ENCODE measurements at places on chromosomes 1 and 21.

- no peak for DNase-seq
These were observed 56.2 kb downstream of the LGR6 start for GRCh38 chr1:202249846-202250245.

GRCh38 chr1:25914074-25914995 lies 8.1 kb upstream of the STMN1 start:
- no peak for DNase-seq

- DNase-seq, result no peak
These were observed 28.4 kb downstream of the RASAL2 start for GRCh38 chr1:178122283-178122682.

DNA sequence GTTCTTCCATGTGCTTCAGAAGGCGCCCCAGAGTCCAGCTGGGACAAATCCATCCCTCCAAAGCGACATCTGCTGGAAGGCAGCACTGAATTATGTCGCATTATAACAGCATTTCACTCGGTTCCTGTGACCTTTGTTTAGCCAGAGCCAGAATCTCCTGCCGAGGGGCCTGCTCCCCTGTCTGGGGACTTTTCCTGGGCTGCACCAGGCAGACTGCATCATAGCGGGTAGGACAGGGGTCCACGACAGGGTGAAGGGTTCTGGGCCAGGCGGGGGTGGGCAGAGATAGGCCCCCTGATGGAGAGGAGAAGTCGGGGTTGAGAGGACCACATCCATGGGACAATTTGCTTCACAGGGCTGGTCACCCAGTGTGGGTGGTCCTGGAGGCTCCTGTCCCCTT lies 276.9 kb downstream of the MATN1 start:
- DNase-seq, result no peak

- DNase-seq, result no peak
These were observed 10.4 kb downstream of the KDM4A start for GRCh38 chr1:43660355-43660754.

- no peak for DNase-seq
These were observed at the start of gene YOD1 for GRCh38 chr1:207051191-207051943. YOD1 (minus strand) TSS chr1:207051208; CDS start chr1:207051030, 178 bp downstream.

DNA sequence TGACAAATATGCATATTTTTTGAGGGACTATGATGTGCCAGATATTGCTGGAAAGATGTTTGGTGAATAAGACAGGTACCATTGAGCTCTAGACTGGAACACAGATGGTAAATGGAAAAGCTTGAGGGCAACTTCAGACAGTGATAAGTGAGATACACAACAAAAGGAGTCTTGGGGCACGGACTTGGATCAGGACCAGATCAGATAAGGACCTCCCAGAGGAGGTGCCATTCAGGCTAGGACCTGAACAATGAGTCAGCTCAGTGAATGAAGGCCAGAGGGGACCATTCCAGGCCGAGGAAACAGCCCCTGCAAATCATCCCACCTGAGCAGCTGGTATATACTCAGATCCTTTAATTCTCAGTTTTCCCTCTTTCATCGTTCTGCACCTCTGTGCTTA lies 1.8 kb upstream of the KCNJ15 start:
- DNase-seq, result no peak

DNA sequence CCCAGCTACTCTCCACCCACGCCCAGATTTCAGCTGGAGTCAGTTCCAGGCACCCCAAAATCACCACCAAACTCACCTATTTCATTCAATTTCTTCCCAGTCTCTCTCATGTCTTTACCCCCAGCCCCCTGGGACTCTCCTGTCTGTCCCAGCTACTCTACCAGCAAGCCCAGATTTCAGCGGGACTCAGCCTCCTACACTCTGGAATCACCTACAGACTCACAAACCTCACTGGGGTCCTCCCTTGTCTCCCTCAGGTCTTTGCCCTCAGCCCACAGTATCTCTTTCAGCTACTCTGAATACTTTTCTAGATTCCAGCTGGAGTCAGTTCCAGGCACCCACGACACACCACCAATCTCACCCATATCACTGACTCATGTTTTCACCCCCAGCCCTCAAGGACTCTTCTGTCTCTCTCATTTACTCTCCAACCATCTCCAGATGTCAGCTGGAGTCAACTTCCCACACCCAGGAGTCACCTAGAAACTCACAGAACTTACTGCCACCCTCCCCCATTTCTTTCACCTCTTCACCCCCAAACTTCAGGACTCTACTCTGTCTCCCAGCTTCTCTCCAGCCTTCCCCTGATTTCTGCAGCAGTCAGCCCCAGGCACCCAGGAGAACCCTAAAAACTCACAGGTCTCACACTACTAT lies 1529.3 kb upstream of the TPTE start:
- DNase-seq, result no peak

GRCh38 chr1:67294836-67295617 lies 12.6 kb upstream of the IL12RB2 start:
- no peak for DNase-seq

GRCh38 chr1:30000266-30000665 lies 723.1 kb downstream of the MATN1 start:
- no peak for DNase-seq

DNA sequence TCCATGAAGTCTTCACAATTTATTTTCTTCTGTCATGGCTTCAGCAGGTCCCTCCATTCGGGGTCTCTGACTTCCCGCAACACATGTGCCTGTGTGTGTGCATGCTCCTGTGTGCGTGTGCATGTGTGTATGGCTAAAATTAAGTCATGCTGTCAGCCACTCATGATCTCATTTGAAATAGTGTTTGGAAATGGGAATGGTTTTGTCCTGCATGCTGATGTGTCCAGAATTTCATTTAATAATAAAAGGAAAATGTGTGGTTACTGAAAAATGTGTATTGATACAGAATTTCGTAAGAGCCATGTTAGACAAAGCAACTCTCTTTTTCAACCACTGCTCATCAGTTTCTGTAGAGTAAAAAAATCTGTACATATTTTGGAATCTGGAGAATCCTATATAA lies 123.8 kb upstream of the PRDX6 start:
- no peak for DNase-seq

DNA sequence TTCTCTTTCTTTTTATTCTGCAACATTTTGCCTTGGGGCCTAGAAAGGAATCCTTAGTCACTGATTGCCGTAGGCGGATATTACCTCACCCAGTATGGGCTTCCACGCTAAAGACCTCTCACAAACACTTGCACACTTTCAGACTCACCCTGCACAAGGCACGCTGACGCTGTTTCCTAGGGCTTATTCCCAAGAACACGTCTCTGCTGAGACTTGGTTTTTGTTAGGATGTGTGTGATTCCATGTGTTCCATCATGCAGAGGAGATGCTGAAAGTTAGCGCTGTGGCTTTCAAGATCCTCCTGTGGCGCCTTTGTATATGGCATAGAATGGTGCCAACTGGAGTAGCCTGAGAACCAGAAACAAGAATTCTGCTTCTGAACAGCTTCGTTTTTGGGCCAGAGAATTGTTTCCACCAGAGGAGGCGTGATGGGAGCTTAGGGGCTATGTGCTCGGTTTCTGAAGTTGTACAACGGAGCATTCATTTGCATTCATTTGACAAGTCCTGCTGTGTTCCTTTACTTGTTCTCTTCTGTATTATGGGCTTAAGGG lies 297.0 kb downstream of the DISC1 start:
- DNase-seq, result no peak

- no peak for DNase-seq
These were observed 105.5 kb upstream of the RUNX3 start for GRCh38 chr1:25035523-25036116.

- DNase-seq, result no peak
These were observed 119.5 kb downstream of the EPHB2 start for GRCh38 chr1:22830041-22830566.

GRCh38 chr1:185966471-185966870 lies 232.3 kb downstream of the HMCN1 start:
- no peak for DNase-seq

DNA sequence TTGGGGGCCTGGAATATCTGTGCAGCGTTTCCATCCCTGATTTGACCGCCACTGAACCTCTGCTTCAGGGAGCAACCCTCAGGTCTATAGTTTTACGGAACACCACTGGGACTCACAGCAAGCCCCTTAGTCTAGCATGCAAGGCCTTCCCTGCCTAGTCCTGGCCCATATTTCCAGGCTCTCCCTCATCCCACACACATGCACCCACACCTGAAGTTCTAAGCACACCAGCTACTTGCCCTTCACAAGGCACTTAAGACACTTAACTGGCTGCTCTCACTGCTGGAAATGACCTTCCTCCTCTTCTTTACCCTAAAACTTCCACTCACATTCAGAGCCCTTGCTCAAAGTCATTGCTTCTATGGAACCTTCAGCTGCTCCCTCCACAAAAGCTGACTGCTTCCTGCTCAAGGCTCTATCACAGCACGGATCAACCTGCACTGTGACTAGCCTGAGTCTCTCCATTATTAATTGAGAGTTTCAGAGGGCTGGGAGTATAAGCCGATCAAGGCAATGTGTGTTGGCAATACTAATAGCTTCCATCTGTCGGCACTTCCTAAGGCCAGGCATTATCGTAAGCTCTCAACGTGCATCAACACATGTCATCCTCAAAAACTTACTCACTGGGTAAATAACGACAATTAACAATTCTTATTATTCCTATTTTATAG lies 84.3 kb downstream of the RRAGC start:
- DNase-seq, result no peak

- DNase-seq, result no peak
These were observed 83.4 kb downstream of the MDM4 start for GRCh38 chr1:204599596-204599995.

DNA sequence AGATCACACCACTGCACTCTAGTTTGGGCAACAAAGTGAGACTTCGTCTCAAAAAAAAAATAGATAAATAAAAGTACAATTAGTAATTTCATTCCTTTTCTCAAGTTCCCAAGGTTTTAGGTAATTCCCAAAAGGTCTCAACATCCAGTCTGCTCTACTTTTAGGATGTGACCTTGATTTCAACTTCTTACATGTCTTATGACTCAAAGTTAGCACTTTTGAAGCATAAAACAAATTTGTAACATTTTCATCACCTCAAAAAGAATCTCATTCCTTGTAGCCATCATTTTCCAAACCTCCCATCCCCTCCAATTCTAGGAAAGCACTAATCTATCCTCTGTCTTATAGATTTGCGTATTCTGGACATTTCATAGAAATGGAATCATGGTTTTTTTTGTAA lies 32.2 kb downstream of the SNX27 start:
- no peak for DNase-seq

DNA sequence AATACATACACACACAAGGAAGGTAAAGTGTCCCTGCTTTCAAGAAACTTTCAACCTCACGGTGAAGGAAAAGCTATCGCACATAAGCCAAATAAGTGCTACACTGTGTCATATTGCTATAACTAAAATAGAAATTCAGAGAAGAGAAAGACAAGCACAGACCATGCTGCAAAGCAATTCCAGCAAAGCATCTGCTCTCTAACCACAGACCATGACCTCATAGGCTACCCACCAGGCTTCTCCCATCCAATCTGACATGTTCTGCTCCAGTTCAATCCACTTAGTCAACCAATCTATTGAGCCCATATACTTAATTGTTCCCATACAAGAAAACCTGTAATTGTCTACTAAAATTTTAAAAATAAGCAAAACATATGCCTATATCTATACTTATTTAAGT lies 211.3 kb downstream of the BARHL2 start:
- no peak for DNase-seq

- no peak for DNase-seq
These were observed 108.0 kb upstream of the TRABD2B start for GRCh38 chr1:48105165-48105564.

DNA sequence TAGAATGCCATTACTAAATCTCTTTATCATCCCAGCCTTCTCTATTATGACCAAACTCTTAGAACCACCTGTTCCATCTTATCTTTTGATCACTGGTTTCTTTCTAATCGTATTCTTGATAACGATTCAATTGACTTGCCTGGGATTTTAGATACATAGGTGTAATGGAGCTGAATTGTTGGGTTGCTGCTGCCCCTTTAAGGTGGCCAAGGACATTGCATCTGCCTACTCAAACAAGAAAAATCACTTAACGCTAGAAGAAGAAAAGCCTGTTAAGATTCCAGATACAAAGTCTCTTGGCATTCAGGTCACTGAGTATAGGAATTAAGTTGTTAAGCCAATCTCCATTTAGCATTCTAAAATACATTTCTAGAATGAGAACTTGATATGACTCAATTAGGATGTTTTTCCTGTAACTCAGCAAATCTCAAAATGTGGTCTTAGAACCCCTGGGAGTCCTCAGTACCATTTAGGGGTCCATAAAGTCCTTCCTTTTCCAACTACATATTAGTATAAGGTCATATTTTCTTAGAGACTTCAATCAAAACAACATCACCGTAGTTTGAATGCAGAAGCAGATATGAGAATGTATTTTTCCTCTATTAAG lies 12.4 kb downstream of the NEXN start:
- DNase-seq, result peak; percentile 11

DNA sequence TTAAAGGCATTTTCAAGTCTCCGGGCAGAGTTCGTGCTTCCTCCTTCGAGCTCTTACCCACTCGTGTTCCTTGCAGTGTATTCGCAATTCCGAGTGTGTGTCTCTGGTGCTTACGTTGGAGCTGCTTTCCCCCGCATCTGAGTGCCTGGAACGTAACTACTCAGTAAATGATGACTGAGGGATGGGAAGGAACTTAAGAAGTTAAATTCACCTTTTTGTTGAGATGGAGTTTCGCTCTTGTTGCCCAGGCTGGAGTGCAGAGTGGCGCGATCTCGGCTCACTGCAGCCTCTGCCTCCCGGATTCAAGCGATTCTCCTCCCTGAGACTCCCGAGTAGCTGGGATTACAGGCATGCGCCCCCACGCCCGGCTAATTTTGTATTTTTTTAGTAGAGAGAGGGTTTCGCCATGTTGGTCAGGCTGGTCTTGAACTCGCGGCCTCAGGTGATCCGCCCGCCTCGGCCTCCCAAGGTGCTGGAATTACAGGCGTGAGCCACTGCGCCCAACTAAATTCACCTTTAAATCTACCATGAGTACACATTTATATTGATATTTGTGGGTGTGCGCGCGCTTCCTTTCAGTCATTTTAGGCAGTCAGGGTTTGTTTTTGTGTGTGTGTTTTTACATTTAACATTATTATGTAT lies 837 bp downstream of the NDUFS5 start:
- DNase-seq, result no peak

- no peak for DNase-seq
These were observed 33.3 kb downstream of the SLC66A1 start for GRCh38 chr1:19345391-19345790.

GRCh38 chr1:218584418-218585155 lies 239.5 kb downstream of the TGFB2 start:
- no peak for DNase-seq

DNA sequence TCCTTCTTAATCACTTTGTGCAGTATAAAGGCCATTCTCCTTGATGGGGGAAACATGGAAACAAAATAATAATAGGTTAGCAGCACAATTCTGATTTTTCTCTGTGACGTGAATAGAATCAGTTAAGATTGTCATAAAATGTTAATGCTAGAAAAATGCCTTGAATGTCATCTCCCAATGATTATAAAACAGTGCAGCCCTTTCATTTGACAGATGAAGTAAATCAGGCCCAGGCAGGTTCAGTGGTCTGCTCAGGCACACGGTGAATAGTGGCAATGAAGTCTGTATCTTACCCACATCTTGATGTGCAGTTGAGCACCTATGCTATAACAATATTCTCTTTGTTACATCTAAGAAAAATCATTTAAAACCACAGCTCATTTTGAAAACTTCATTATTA lies 32.2 kb upstream of the ZNF281 start:
- no peak for DNase-seq
